ENCODE measurements at places on chromosomes 11 and 22.

DNA sequence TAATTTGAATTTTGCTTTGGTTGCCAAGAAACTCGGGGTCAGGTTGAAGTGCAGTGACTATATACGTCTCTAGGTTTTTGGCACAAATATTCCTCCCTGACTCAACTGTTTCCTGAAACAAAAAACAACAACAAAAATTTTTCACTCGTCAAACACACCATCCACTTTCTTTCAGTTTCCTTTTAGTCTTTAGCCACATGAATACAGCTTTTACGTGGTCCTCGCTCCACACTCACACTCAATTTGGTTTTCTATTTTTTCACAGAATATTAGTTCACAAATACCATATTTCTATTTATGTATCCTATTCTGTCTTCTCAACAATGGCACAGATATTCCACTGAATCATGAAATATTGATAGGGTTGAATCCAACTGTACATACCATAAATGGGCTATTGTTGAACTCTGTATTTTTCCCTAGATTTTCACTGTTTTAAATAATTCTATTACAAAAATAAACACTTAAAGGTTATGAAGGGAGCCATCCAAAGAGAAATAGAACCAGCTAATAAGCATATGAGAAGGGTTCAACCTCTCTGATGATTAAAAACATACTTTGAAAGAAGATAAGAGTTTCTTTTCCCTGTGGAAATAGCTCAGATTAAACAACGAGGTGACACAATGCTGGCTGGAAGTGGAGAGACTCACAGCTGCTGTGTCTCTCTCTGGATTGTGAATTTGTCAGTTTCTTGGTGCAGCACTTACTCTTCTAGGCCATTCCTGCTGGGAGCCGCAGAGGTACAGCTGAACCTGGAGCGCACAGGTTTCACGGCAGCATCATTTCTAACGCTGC is 5.1 kb upstream of the FBLN1 start:
- DNase-seq, result no peak

- no peak for DNase-seq
Measured at GRCh38 chr11:117663821-117664220, 133.2 kb downstream of the DSCAML1 start.

DNA sequence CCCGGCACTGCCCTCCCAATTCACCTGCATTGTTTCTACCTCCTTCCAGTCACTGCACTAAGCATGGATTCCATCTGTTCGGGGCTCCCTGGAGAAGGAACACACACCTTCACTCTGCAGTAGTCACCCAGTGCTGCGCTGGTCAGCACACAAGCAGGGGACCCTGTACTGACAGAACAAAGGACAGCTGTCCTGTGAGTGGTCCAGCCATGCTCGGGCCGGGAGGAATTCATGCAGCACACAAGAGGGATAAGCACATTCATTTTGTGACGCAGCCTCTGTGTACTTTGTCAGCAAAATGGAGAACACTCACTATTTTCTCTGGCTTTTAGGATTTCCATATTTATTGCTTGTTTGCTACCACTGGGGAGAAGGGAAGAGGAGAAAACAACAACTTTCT is 167.3 kb downstream of the NTM start:
- DNase-seq, result no peak

- DNase-seq, result no peak
Measured at GRCh38 chr11:3380706-3381545, 2.0 kb upstream of the ZNF195 start.

DNA sequence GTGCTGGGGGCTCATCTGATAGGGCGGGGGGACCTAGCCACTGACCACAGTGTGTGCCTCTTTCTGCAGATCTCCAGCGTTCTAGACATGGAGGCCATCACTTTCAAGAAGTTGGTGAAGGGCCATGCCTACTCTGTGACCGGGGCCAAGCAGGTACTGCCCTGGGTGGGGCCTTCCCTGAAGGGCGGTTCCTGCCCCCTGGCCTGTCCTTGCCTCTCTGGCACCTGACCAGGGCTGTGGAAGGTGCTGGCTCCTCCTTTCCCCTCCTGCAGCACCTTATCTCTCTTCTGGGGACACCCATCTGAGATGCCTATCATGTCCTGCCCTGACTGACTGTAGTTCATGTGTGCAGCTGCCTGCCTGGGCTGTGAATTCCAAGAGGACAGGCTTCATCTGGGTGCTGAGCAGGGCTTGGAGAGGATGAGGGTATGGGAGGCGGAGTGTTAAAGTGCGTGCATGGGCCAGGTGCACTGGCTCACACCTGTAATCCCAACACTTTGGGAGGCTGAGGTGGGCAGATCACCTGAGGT is 5.5 kb downstream of the CAPN1 start:
- no peak for DNase-seq

- no peak for DNase-seq
Measured at GRCh38 chr11:35134403-35135148, 4.4 kb upstream of the CD44 start.

GRCh38 chr11:7688238-7688826 is 15.0 kb upstream of the CYB5R2 start:
- DNase-seq, result no peak

GRCh38 chr11:92794783-92795182 is 174.7 kb upstream of the MTNR1B start:
- no peak for DNase-seq

DNA sequence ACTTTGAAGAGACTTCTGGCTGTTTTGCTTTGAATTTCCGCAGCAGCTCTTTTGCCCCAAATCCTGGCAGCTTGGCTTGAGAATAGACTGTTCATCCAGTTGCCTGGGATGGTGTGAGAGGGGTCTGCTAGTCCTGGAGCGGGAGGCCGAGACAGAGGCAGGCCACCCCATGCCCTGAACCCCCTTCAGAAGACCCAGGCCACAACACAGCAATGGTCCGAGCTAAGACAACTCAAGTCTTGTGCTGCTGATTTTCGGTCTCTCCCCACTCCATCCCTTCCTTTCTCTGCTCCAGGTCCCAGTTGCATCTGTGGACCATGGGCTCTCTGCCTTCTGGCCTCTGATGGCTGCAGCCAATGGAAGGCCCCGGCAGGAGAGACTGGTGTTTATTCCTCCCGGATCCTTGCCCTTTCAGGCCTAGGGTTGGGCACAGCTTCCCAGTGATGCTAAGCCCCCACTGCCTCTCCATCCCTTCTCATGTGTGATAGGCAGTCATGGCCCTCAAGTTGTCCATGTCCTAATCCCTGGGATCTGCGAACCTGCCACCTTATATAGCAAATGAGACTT is 31.9 kb upstream of the TP53I11 start:
- no peak for DNase-seq

- DNase-seq, result no peak
Measured at GRCh38 chr11:76783294-76783895, at the start of gene TSKU. TSKU (plus strand) TSS chr11:76783356; CDS start chr11:76795617, 12,261 bp downstream.

DNA sequence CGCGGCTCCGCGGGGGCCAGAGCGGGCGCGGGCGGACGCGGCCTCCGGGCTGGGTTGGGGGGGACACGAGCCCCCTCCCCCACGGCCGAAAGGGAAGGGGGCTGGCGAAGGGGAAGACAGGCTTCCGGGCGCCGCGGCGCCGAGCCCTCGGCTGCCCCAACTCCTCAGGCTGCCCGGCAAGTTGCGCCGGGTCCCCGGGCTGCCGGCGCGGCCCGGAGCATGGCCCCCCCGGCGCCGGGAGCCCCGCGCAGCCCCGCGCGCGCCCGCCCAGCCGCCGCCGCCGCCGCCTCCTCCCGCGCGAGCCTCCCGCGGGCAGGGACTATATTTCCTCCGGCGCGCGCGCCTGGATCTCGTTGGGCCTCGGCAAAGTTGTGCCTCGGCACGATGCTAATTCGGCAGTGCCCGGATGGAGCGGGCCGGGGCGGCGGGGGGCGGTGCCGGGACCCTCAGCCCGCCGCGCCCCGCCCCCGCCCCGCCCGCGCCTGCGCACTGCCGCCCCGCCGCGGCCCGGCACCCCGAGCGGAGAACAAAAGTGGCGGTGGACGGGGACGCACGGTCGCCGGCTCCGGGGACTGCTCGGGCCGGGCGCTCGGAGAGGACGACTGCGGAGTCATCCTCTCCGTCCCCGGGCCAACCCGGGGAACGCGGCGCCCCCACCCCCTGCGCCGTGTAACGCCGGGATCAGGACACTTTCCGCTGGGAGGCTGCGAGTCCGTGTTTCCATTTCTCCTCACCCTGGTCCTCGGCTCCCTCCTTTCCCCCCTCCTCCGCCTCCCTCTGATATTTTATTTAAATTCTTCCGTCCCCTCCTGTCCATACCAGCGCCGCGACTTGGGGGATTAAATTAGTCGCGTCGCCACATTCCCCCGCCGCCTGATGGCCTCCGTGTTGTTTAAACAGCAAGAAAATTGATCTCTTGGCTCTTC is at the start of gene PHF21B:
Gene PHF21B, minus strand, starts transcription at position 400 of the 926 bp plus-strand sequence. CDS start 456 bp downstream, outside the sequence.
- DNase-seq, result no peak

DNA sequence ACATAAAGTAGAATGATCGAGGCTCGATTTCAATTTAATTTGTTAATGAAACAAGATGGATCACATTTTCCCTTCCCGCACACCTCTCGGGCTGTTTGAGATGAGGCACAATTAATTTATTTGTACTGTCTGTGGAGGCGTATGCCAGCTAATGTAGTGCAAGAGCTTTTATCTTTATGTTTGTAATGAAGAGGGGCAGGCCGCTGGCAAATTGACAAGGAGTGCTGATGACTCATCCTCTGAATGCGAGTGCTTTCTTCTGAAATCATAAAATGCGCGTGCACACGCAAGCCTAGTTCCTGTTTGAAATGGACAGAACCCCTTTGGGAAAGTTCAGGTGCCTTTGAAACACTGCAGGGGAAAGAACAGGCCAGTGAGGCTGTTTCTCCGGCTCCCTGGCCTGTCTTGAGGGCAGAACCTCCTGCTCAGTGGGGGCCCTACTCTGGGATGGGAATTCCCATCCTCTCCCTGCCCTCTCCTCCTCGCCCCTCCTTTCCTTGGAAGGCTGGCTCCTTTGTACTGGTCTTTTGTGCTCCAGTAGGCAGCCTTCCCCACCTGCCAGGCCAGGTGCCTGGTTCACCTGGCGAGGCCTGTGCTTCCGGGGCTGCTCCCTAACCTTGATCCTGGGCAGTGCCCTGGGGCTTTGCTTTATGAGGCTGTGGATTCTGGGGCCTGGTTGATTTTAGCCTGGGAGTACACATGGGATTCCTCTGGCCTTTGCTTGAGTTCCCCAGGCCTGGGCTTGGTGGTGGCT is 50.3 kb downstream of the TEAD1 start:
- DNase-seq, result no peak

- DNase-seq, result peak; percentile 34
Measured at GRCh38 chr11:77082838-77083565, 16.2 kb downstream of the CAPN5 start.

DNA sequence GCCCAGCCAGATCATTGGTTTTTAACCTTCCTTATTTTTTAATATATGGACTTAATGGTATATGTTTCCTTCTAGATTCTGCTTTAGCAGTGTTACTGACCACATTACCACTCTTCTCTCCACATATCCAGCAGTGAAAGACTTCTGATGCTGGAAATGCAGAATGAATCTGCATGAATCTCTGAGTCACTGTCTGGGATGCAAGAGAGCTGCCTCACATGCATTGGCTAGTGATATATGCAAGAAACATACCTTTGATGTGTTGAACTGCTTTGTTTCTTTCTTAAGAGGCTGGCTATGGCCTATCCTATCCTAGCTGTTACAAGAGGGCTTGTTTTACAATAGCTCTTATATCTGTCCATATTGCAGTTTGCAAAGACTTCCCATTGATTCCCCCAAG is 16.6 kb upstream of the AMPD3 start:
- DNase-seq, result no peak

GRCh38 chr11:3193373-3194015 is 25.1 kb downstream of the MRGPRG start:
- DNase-seq, result no peak

GRCh38 chr22:38724926-38725571 is 19.3 kb downstream of the GTPBP1 start:
- DNase-seq, result no peak

GRCh38 chr11:64690235-64690634 is 32.8 kb downstream of the NRXN2 start:
- DNase-seq, result no peak

GRCh38 chr11:133134314-133135173 is 397.8 kb downstream of the OPCML start:
- no peak for DNase-seq

GRCh38 chr11:132427611-132428010 is 1057.2 kb downstream of the NTM start:
- no peak for DNase-seq
